ENCODE measurements at places on chromosomes 11 and 22.
A peak's percentile ranks its signal among the peaks of the same experiment; 100 is the strongest.

GRCh38 chr11:19836666-19837065 is 124.0 kb downstream of the NAV2 start:
- DNase-seq: no peak

DNA sequence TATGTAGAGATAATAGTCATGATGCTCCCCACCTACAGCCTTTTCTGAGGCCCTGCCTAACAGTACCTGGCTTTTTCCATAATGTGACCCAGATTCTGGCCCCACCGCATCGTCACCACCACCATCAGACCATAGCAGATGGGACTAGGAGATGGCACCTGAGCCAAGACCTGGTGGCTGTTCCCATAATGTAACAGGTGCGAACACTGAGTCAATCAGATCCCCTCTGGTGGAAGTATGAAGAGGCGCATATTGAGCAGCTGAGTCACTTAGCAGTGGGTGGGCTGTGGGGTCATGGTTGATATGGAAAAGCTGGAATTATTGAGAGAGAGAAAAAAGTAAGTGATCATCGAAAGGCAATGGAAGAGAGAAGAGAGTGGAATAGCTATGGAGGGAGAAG is 578.0 kb upstream of the CADM1 start:
- no peak for DNase-seq

- peak; percentile 72 for DNase-seq
Observed at GRCh38 chr11:86918973-86919372, 36.2 kb downstream of the FZD4 start.

DNA sequence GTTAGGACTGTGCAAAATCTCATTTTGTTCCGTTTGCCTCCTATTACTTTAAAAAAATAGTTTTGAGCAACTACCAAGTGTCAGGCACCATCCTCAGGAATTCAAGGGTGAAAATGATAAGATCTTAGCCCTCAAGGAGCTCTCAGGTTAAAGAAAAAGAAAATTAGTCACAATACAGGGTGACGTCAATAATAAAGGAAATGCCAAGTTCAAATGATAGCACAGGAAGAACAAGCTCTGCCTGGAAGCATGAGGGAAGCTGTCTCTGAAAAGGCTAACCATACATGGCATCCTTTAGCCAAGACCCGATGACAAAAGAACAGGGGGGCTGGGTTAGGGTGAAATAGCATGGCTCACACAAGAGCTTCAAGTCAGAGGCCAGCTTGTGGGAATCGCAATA is 11.1 kb upstream of the MPZL2 start:
- DNase-seq: peak; percentile 84

GRCh38 chr11:113373981-113374560 is 13.5 kb upstream of the ANKK1 start:
- no peak for DNase-seq

DNA sequence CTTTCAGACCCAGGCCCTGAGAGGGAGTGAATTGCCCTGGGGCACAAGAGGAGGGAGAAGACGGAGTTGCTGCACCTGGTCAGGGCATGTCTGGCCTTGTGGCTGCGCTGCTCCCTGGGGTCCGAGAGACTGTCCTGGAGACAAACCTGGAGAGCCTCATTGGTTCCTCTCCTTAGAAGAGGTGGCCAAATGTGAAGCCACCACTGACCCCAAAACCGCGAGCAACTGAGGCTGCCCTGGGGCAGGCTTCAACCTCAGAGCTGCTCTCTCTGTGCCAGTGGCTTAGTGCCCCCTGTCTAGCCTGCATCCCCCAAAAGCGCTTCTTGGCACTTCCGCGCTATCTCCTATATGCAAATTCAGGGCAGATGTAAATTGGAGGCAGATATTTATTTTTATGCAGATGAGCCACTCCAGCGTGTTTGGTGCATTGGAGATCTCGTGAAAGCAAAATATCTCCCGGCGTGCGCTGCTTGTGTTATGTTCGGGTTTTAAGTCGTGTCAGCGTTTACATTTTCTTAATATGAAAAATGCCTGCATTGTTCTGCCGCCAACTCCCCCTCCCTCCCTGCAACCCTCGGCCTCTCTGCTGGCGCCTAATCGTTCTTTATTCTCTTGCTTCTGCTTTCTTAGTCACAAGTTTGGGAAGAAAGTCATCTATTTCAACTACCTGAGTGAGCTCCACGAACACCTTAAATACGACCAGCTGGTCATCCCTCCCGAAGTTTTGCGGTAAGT is 69.5 kb downstream of the ARHGAP8 start:
- DNase-seq: no peak

- no peak for DNase-seq
Observed at GRCh38 chr22:37679670-37680069, 4.2 kb downstream of the LGALS1 start.

DNA sequence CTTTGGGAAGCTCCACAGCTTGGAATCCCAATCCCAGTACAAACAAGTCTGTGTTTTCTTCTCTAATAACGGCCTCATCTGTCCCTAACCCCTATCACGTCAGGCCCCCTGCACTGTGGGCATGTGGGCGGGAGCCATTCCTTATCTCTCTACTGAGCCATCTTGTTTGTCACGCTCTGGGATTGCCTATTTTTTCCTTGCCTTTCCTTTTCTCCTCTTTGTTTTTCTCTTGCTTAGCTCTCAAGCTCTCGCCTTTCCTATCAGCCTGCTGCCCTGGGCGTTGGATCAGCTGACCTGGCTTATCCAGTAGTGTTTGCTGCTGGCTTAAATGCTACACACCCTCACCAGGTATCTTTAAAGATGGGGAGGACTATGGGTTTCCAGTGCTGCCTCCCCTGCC is 35.8 kb downstream of the ARHGAP1 start:
- no peak for DNase-seq

DNA sequence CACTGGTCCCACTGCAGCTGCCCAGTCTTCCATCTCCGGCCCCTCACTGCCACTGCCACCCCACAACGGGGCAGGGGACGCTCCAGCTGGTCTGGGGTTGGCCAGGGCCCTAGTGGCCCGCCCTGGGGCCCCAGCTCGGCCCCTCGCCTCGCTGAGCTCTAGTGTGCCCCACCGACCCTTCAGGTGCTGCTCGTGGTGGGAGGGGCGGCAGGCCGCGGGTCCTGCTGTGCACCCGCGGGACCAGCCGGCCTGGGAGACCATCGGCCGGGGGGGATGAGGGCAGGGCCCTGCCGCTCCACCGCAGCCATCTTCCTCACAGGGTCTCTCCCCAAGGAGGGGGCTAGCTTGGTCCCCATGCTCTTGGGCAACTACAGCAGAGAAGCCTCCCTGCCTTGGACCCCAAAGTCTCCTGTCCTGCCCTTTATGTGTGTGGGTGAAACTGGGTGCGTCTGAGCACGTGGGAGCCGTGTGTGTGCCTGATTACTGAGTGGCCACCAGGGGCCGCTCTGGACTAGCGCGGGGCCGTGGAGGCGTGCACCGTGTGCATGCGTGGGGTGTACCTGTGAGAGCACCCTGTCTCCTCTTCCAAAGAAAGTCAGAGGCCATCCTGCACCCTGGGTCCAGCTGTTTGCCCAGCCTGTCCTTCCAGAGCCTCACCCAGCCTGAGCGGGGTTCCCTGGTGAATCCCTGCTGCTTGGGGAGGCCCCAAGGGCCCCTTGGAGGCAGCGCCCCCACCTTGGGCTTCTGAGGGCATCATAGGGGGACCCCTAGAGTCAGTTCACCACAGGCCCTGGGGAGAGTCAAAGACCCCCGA is 6.0 kb upstream of the ACR start:
- peak; percentile 17 for DNase-seq

GRCh38 chr22:47914481-47915097 is 1152.1 kb downstream of the TBC1D22A start:
- peak; percentile 81 for DNase-seq

DNA sequence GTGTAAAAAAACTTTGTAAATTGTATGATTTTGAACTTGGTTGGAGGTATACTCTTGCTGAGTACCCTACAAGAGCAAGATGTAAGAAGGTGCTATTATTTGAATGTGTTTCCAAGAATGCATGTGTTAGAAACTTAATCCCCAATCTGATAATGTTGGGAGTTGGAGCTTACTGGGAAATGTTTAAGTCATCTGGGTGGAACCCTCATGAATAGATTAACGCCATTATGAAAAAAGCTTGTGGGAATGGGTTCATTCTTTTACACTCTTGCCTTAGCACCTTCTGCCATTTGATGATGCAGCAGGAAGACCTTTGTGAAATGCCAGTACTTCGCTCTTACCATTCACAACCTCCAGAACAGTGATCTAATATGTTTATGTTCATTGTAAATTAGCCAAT is 498.3 kb downstream of the TMEM135 start:
- no peak for DNase-seq

DNA sequence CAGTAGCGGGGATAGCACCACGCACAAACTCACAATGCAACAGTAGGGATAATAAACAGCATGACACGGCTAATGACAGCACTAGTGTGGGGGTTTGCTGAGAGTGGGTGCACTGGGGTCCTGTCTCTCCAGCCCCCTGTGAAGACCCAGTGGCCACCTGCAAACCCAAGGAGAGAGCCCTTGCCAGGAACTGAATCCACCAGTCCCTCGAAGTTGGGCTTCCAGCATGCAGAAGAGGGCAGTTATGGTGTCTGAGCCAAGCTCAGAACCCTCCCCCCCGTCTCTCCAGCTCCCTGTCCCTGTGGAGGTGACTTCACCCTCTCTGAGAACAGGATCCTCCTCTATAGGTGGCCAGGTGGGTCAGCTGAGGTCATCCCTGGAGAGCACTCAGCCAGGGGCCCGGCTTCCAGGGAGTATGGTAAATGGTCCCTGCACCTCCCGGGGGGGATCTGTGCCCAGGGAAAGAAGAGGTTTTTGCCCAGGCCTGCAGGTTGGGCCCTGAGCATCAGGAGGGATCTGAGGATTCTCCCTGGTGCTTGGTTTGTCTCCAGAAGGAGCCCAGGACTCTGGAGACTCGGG is 86.3 kb upstream of the PRR5 start:
- no peak for DNase-seq

- no peak for DNase-seq
Observed at GRCh38 chr11:63837739-63838138, 1.2 kb upstream of the MARK2 start.

DNA sequence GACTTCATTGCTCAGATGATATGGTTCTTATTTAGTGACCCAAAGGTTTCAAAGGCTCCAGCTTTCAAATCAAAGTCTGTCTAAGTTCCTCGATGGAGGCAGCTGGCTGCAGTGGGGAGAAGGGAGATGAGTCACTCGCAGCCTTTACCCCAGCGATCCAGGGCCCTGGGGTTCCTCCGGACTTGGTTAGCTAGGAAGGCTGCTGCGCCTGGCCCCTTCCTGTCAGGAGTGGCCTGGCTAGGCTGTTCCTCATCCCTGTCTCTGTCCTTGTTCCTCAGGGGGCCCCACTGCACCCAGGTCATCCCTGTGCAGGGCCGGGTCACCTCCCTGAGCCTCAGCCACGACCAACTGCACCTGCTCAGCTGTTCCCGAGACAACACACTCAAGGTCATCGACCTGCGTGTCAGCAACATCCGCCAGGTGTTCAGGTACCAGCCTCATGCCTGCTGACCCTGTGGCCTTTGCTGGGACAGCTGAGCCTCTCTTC is 13.9 kb downstream of the ATG16L2 start:
- no peak for DNase-seq

DNA sequence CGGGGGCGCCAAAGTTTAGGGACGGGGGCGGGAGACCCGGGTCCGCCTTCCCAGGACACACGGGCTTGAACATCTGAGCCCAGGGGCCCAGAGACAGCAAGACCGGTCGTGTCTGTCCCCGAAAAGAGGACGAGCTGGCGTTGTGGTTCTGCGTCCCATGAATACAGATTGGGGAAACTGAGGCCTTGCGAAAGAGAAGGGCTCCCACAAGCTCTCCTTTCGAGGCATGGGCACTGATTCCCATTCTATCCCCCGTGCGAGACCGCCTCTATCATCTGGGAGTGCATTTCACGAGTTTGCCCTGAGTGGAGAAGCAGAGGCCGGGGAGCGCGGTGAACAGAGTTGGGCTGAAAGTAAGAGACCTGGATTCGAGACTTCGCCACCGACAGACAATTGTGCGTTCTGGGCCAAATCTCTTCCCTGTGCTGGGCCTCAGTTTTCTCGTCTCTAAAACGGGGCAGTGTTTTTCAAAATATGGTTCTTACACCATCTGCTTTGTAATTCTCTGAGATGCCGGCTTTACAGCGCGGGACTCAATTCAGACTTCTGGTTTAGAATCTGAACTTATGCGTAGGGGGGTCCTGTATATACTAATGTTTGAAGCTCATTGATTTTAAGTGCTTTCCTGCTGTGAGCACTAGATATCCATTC is 471 bp downstream of the RNF185 start:
- no peak for DNase-seq

GRCh38 chr11:62390722-62391121 is 28.1 kb upstream of the SCGB1A1 start:
- DNase-seq: no peak

DNA sequence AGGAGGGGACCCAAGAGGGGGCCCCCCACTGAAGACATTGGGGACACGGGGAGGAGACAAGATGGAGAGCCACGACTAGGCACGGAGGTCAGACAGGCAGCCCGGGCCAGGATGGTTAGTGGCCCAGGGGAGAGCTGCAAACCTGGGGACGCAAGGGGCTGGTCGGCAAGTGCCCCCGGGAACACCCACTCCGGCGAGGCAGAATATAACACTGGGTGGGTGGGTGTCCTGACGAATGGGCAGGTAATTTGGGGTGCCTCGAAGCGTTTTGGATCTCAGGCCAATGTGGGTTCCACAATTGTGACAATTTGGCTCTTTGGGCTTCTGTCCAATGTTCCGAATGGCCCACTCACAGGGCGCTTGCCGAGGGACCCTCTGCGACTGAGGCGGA is 9.9 kb downstream of the IGF2 start:
- DNase-seq: no peak

DNA sequence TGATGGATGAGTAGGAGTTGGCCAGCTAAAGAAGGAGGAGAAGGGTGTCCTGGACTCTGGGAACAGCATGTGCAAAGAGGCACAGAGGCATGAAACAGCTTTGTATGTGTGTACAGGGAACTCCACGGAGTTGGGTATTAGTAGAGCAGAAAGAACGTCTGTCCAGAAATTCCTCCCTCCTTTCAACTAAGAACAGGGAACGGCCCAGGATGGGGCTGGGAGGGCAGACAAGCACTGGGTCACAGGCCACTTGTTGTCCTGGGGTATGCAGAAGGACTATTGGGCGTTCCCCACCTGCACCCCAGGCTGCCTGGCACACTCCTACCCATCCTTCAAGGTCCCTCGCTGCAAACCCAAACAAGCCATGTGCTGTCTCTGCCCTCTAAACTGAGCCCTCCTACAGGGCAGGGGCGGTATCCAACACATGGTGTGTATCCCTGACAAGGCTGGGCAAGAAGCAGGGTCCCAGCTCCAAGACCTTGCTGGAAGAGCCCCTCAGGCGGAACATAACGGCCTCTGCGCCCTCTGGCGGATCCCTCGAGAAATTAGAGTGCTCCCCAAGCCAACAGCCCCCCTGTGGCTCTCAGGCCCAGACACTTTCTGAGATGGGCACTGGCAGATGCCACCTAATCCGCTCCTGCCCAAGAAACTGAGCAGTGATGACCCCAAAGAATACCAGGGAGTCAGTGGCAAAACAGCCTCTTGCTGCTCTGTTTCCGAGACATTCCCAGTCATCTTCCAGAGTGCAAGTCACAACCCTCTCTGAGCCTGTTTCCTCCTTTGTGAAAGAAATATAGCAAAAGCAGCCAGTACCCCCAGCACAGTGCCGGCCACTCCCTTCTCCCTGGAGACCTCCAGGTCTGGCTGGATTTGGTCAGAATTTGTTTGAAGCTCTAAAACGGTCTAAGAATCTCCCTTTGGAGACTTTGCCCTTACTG is 1.6 kb upstream of the ELFN2 start:
- peak; percentile 61 for DNase-seq

Data from HT1080 (cell line).